NCI-H1048 (cell line): ENCODE measurements at places on chromosomes 2 and 18.

- no peak for DNase-seq
Observed at GRCh38 chr2:52115750-52116149, 1083.8 kb upstream of the NRXN1 start.

DNA sequence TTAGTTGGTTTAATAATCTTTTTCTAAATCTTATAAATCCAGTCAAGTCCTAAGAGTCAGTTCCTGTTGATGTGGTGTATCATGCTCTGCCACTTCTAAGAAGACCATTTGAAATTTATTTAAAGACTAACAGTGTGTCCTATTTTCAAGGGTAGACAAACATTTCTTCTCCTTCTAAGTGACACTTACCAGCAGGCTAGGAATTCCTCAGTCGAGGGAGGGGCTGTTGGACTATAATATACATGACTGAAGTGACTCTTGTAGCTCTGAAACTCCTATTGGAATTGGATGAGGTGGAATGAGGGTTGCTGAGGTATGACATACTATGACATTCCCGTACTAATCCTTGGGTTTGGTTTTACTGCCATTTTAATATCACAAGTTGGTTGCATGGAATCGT lies 30.6 kb downstream of the ITGB6 start:
- DNase-seq: no peak

GRCh38 chr18:79566771-79567431 lies 112.7 kb upstream of the CTDP1 start:
- DNase-seq: no peak

- no peak for DNase-seq
Observed at GRCh38 chr18:48843162-48843561, 107.6 kb downstream of the SMAD7 start.

- no peak for DNase-seq
Observed at GRCh38 chr2:234867882-234868285, 83.9 kb upstream of the SH3BP4 start.

DNA sequence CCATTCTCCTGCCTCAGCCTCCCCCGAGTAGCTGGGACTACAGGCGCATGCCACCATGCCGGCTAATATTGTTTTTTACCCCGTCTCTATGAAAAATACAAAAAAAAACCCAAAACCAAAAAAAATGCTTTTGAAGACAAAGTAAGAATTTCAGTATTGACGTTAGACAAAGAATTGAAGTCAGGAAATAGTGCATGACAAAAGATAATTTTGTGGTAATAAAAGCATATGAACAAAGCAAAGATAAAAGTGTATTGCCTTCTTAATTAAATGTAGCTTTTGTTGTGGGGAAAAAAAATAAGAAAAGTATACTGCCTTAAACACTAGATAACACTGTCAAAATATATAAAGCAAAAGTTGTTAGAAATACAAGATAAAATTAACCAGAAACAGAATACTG lies 86.8 kb downstream of the ANKRD12 start:
- no peak for DNase-seq

DNA sequence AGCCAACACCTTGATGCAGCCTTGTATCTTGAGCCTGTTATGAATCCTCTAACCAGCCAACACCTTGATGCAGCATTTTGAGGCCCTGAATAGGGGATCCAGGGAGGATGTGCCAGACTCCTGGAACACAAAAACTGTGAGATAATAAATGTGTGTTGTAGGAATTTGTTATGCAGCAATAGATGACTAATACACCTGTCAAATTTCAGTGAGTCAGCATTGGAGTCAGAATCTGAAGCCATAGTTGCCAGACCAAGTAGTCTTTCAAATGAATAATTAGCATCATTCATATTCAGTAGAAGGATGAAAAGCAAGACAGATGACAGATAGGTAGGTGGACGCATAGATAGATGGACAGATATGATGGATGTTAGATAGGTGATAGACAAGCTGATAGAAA lies 942.5 kb upstream of the SLC39A10 start:
- no peak for DNase-seq

DNA sequence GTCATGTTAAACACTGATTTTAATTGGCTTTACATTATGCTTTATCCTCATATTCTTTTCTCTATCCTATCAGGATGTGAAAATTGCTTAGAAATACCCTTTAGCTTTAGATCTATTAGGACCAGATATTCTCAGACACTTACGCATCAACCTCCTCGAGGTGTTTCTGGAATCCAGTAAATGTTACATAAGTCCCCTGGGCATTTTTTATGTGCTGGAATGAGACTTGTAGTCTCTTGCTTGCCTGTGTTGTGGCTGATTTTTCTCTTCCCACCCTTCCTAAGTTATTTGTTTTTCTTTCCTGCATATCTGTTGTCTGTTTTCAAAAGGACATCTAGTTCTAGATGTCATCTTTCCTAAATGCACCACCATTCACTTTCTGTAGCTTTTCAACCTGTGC lies 197.1 kb downstream of the CCDC85A start:
- DNase-seq: no peak

GRCh38 chr2:229087267-229087666 lies 183.8 kb downstream of the PID1 start:
- no peak for DNase-seq

- DNase-seq: no peak
Observed at GRCh38 chr2:33246432-33246831, 230.0 kb upstream of the RASGRP3 start.

- no peak for DNase-seq
Observed at GRCh38 chr2:141555876-141556470, 574.8 kb downstream of the LRP1B start.

DNA sequence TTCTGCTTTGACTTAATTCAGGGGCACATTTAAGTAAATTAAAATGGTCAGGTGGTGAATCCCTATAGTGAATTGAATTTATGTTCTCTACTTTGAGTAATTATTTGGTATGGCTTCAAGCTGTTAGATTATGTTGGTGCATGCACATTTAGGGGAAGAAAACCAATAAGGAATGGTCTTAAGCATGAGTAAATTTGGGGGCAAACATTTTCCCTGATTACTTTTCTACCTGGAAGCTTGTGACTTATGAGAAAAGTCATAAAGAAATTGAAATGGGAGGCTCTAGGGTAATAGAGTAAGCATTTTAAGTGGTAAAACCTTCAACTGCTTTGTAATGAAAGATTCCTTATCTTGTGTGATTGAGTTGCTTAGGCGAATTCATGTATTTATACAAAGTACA lies 112.5 kb downstream of the MYO1B start:
- DNase-seq: no peak

DNA sequence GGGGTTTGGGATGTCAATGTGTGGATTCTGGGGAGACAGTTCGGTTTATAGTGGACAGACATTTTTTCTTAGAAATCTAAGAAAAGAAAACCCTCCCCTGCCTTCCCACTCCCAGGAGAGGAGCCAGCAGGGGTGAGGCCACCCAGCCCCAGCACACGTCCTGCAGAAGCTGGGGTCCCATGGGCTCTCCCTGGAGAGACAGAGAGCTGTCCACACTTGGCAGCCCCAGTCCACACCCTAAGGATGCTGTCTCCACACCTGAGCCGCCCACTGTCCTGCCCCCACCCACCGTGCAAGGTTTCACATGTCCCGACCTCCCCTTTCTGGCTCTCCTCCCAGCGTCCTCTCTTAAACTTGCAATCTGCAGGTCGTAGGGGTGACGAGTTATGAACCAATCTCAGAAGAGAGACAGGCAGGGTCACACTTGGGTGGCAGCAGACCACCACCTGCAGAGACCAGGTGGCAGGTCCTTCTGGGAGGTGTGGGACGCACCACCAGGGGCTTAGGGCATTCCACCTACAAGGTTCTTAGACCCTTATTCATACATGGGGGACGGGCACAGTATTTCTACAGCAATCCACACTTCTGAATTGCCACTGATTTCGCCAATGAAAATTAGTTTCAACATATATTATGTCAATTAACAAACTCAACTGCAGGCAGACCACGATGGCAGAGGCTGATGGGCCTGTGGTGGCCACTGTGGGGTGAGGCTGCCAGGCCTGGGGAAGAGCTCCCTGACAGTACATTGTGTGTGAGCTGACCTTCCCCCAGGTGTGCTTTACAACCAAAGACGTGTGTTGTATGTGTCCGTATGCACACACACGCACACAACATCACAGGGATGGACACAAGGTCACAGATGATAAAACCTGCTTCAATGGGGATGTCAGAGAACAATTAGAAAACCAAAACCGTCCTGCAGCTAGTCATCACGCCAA lies 158.5 kb downstream of the TPO start:
- no peak for DNase-seq

DNA sequence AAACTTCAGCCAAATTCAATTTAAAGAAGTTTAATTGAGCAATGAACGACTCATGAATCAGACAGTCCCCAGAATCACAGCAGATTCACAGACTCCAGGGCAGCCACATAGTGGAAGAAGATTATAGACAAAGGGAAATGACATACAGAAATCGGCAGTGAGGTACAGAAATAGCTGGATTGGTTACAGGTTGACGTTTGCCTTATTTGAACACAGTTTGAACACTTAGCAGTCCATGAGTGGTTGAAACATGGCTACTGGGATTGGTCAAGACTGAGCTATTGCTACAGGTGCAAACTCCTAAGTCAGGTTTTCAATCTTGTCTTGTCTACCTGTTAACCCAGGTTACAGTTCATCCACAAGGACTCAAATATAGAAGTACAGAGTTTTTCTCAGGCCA lies 169.6 kb downstream of the DLGAP1 start:
- DNase-seq: no peak

GRCh38 chr2:171516793-171517192 lies 5.5 kb upstream of the CYBRD1 start:
- no peak for DNase-seq

DNA sequence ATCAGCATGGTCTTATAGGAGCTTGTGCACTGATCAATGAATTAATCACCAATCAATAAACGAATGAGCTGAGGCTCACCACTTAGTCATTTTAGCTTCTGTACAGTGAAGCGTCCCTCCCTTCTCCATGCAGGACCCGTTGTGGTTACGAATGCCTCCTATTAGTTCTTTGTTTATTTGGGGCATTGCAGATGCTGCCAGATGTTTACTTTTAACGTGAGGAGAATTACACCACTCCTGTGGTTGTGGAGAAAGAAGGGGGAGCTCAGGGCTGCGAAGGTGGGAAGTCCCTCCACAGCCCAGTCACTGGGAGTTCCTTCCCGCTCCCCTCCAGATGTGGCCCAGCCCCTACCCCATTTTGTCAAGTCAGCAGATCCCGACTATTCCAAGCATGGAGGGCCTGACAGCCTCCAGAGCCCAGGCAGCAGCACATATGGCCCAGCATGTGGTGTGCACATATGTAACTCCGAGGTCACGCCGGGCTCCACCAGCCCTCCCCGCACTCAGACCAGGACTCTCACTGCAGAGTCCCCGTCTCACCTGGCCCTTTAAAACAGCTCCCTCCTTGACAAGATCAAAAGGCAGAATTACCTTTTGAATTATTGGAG lies 20.9 kb downstream of the PKDCC start:
- no peak for DNase-seq

DNA sequence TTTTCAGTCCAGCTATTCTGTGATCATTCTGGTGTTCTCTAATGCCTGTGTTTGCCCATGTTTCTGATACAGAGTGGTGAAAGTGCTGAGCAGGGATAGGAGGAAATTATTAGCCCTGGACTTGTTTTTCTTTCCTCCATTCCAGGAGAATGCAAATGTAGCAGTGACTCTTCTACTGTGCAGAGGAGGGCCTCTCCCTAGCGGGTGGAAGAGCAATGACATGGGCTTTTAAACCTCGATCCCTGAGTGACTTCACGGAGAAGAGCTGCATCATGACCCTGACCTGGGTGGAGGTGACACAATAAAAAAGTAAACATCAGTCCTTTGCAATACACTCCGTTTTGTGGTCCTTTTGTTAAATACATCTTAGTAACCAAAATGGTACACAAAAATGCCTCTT lies 68.0 kb upstream of the NETO1 start:
- no peak for DNase-seq

DNA sequence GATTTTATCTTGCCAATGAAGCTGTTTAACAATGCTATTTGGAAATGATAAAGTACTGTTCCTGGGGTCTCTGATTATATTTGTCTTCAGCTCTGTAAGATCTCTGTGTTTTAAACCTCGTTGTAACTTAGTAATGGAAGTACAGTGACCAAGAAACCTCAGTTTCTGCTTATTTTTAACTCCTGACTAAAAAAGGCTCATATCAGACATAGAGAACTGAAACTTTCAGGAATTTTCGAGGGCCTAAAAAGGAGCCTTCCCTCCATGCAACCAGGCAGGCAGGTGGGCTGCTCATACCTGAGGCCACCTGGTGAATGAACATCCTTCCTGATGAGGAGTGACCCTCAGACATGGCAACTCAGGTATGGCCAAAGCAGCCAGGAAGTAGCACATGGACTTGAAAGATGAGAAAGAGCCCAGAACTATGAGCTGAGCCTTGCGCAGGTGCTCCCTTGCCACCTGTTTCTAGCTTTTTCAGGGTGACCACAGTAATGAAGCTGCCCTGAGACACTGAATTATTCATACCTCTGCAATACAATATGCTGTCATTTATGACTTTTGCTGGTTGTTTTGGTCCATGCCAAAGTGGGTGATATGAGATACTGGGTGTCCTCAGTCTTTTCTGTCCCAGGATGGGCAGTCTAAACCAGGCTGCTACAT lies 23.9 kb downstream of the MYO3B start:
- no peak for DNase-seq

DNA sequence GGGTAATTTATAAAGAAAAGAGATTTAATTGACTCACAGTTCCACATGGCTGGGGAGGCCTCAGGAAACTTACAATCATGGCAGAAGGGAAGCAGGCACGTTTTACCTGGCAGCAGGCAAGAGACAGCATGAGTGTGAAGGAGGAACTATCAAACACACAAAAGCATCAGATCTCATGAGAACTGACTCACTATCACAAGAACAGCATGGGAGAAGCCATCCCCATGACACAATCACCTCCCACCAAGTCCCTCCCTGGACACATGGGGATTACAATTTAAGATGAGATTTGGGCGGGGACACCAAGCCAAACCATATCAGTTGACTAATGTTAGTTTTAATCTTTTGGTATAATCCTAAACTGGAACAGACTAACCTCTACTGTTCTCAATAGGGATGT lies 49.1 kb upstream of the CPO start:
- no peak for DNase-seq

GRCh38 chr18:27298214-27298804 lies 113.2 kb upstream of the CHST9 start:
- DNase-seq: no peak

DNA sequence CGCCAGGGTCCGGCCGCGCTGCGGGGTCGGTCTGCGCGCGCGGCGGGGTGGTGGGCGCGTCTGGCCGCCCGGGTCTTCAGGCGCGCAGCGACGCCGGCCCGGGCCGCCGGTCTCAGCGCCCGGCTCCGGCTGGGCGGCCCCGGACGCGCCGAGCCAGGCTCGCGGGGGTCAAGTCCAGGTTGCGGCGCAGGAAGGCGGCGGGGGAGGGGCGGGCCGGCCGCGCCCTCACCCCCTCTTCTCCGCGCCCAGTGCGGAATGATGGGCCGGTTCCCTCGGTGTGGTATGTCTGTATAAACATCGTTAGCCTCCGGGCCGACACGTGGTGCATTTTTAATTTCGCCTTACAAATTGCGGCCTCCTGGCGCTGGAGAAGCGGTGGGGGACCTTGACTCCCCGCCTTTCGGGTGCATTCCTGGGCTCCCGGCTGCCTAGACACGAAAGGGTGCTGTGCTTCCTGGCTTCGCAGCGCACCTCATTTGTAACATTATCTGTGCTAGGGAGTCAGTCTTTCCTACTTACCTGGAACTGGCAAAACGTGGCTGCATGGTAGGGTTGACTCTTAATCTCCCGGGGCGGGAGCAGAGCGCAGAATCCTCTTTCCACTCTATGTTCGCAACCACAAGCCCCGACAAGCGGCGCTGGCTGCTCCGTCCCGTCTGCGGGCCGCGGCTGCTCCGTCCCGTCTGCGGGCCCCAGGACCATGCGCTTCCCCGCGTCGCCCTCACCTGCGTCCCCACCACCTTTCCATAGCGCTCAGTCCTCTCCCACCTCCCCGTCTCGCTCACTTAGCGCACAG lies 69.0 kb downstream of the CTAGE1 start:
- no peak for DNase-seq

- DNase-seq: no peak
Observed at GRCh38 chr18:58983260-58984155, 118.8 kb downstream of the ZNF532 start.
